Activated CD8-positive, alpha-beta memory T cell treated with anti-CD3 and anti-CD28 coated beads for 4 hours (primary cell): ENCODE measurements at places on chromosomes 16 and 17.

DNA sequence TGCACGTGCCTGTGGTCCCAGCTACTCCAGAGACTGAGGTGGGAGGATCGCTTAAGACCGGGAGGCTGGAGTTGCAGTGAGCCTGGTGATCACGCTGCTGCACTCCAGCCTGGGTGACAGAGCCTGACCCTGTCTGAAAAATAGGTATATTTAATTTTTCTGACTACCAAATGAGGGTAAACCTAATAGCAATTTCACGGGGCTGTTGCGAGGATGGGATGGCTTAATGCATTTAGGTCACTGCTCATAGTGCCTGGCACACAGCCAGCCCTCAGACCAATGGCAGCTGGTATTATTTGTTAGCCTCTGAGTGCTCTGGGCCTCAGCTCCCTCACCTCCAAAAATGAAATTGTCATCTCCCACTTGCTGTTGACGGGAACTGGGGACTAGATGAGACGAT is 5.9 kb upstream of the CDIP1 start:
- no peak for DNase-seq

GRCh38 chr17:79699386-79700036 is 31.2 kb upstream of the ENPP7 start:
- no peak for DNase-seq

GRCh38 chr17:75124819-75125162 is 6.8 kb downstream of the NT5C start:
- DNase-seq: no peak

GRCh38 chr16:71555230-71555891 is 21.5 kb downstream of the TAT start:
- DNase-seq: no peak

DNA sequence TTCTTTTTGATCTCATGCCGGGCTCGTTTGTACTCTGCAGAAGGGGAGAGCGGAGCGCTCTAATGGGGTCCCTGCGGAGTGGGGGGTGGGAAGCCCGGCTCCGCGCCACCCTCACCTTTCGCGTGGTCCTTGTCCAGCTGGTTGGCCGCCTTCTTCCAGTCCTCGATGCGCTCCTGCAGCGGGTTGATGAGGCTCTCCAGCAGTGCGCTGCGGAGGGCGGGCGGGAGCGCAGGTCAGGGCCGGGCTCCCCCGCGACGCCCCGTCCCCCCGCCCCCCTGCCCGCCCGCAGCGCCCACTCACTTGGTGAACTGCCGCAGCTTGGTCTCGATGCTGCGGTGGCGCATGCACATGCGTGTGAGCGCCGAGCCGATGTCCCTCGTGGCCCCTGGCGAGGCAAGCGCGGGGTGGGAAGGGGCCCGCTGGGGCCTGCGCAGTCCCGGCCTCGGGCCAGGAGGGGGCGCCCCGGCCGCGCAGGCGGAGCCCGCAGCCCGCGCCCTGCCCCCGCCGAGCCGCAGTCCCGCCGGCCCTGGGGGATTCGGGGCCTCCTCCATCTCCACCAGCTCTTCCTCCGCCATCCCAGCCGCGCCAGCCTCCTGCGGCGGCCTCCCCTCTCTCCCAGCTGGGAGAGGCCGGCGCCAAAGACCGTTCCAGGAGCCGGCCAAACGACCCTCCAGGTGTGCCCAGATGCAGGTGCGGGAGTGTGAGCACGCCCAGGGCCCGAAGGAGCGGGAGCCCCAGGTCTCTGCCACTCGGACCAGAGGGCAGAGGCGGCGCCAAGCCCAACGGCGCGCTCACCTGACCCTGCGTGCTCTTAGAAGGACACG is 6.0 kb downstream of the MTSS2 start:
- DNase-seq: no peak

DNA sequence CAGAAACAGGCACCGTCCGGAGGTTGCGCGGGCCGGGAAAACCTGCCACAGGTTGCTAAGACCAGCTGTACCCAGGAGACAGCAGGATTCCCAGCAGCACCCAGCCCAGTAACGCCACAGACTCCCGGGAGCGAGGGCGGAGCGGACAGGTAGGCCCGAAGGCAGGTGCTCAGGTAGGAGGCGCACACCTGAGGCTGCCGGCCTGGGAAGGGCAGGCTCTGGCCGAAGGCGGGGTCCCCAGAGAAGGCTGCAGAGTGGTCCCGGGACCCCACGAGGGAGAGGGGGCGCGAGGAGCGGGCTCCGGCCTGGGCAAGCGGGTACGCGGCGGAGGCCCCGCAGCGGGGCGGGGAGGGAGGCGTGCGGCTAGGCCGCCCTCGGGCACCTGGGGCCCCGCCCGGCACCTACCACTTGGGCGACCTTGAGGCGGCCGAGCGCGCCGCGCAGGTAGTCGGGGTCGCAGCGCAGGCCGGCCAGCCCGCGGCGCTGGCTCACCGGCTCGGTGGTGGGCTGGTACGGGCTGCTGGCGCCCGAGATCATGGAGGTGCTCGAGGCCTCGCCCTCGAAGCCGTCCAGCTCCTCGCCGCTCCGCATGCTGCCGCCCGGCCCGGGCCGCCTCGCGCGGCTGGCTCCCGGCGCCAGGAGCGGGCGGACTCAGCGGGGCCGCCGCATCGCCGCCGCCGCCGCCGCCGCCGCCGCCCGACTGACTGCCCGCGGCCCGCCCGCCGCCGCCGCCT is 441 bp downstream of the CMTM4 start:
- DNase-seq: no peak

- DNase-seq: no peak
Observed at GRCh38 chr17:19482576-19482975, 51.1 kb upstream of the SLC47A1 start.

GRCh38 chr16:11757671-11758545 is 15.3 kb upstream of the TXNDC11 start:
- DNase-seq: no peak

DNA sequence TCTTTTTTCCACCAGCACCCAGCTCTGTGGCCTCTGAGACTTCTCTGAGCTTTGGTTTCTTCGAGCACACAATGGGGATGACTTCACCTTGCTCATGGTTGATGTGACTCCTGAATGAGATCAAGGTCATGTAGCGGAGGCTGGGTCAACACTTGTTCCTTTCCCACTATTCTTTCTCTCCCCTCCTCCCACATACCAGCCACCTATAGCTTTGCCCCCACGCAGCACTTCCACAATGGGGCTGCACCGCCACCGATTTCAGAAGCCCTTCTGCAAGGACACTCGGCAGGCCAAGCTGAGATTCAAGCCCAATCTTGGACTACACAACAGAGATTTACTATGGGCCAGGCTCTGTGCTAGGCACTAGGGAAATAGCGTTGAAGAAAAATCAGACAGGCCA is 14.4 kb downstream of the TRIM25 start:
- DNase-seq: no peak

GRCh38 chr16:25126820-25127232 is 15.3 kb downstream of the LCMT1 start:
- no peak for DNase-seq

- DNase-seq: no peak
Observed at GRCh38 chr17:7929158-7930023, at the start of gene KCNAB3. KCNAB3 (minus strand) TSS chr17:7929856; CDS start chr17:7929435, 421 bp downstream.

- DNase-seq: no peak
Observed at GRCh38 chr17:40791787-40792436, 7.8 kb downstream of the KRT28 start.

DNA sequence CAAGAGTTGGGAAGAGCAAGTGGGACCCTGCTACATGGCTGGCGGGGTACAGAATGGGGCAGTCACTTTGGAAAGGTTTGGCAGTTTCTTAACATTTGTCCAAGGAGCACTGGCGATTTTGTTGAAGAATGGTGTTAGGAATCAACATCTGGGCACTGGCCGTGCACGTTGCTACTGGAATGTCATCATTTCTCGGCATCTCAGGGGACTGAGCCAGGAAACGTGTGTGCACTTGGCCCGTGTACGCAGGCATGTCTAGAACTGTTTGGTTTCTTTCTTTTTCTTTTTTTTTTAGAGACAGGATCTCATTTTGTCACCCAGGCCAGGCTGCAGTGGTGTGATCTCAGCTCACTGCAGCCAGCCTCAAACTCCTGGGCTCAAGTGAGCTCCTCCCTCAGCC is 17.3 kb upstream of the FOXK2 start:
- no peak for DNase-seq

DNA sequence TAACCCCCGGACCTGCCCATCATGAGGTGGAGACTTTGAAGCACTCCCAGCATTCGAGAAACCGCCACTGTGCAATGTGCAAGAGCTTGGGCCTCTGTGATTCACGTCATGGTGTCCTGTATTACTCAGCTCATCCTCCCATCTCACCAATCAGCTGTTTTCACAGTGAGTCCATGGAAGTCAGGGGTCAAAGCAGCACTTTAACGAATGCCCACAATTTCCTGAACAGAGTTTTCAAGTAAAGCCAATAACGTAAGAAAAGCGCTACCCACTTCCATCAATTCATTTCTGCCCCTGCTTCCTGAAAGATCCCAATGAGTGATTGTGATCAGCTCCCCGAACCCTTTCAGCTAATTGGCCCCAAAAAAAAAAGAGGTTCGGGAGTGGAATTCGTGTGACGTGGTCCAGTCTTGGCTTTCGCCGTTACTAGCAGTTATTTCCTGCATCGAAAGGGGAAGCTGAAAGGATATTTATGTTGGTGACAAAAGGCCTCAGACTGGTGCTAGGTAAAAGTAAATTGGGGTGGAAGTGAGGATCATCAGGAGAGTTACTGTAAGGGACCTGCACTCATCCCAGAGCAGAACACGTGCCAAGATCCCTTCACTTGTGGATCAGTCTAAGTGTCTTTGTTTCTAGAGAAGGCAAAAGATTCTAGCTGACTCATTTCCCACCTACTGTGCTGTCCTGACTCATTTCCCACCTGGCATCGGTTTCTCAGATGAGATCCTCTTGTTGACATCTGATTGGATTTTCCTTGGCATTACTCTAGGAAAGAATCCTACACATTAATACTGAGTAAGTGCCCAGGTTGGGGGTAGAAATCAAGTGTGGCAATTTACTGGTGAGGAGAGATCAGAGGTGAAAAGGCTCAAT is 136.7 kb upstream of the NUDT7 start:
- DNase-seq: no peak

DNA sequence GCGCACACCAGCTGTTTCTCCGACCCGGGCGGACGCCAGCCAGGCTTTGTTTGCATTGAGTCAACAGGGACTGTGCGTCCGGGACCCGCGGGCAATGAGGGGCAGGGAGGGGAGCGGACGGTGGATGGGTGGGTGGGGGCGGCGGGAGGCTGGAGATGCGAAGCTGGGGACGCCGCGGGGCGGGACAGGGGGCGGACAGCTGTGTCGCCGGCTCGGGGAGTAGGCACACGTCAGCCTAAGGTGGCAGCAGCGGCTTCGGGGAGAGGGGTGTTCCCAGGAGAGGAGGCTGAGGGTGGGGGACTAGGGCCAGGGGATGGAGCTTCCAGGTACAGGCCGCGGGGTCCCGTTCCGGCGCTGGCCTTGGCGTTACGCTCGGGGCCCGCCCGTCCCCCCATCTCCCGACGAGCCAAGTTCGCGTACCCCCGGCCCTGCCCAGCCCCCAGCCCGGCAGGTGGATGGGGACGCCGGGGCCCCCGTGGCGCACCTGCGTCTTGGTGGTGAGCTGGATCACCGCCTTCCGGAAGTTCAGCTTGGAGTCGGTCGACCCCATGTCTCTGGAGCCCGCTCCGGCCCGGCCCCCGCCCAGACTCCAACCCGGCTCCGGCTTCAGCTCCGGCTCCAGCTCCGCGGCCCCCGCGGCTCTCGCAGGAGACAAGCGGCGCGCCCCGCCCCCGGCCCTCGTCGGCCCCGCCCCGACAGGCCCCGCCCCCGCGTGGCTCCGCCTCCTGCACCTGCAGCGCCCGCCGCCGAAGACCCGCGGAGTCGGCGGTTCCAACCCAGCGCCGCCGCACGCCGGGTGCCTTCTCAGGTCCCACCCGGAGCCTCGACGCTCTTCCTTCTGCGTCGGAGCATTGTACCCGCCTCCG is at the start of gene HID1:
Gene HID1 (minus strand): TSS at position 653 of the 866 bp plus-strand sequence. CDS start 103 bp downstream, at position 550.
- DNase-seq: peak; percentile 59

- no peak for DNase-seq
Observed at GRCh38 chr16:57061084-57061905, 31.1 kb upstream of the CPNE2 start.

DNA sequence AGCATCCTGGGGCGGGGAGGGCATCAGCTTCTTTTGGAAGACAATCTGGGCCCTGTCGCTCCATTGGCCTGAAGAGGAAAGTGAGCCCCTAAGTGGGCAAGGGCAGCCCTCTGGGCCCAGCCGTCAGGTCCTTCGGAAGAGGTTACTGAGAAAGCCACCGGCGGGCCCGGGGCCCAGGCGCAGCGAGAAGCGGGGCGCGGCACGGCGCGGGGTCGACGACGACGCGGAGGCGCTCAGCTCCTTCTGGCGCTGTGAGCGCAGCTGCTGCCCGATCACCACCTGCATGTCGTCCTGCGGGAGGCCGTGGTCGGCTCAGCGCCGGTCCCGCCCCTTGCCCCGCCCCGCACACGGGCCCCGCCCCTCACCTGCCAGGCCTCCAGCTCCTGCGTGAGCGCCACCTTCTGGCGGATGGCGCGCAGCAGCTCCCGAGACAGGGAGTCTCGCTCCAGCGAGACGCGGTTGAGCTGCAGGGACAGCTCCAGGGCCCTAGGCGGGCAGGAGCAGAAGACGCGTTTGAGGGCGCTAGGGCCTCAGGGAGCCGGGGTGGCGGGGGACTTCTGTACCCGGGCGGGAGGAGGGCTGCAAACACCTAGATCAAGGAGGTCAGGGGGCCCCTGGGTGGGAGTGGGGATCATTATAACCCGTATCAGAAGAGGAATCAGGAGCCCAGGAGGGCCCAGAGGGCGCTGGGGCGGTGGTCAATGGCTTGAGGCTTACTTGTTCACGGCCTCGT is 4.3 kb downstream of the THOC6 start:
- peak; percentile 74 for DNase-seq

- no peak for DNase-seq
Observed at GRCh38 chr17:76510831-76511244, 9.6 kb upstream of the RHBDF2 start.

GRCh38 chr16:53130159-53131049 is 75.6 kb downstream of the CHD9 start:
- peak; percentile 94 for DNase-seq

GRCh38 chr17:76085066-76085730 is 6.2 kb downstream of the ZACN start:
- DNase-seq: no peak

GRCh38 chr17:72369366-72369765 is 248.5 kb downstream of the SOX9 start:
- DNase-seq: no peak

GRCh38 chr17:64006361-64007088 is 8.4 kb downstream of the PRR29 start:
- DNase-seq: no peak

DNA sequence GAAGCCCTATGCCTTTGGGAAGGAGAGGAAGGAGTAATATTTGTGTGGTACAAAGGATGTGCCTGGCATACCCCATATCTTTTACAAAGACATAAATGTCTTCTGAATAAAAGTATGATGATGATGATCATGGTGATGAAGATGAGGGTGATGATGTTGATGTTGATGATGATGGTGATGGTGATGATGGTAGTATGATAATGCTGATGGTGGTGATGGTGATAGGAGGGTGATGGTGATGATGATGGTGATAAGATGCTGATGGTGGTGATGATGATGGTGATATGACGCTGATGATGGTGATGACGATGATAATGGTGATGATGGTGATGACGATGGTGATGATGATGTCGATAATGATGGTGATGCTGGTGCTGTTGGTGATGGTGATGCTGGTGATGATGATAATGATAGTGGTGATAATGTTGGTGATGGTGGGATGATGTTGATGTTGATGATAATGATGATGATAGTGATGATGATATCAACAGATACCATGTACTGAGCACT is 684.2 kb downstream of the WWOX start:
- DNase-seq: no peak
